ENCODE measurements at places on chromosomes 13 and 19. TPM values are rescaled to one million over a fixed set of nuclear protein-coding genes. Genes with fewer than 3 reads are reported as not detected.

FXYD3 gene
- not detected for total RNA-seq

KLK3 gene
- total RNA-seq = not detected

FLT3LG gene
- 4.2 TPM for total RNA-seq

OR7C1 gene
- total RNA-seq = not detected

CBY2 gene
- not detected for total RNA-seq

DACH1 gene
- 3.0 TPM for total RNA-seq

CYP4F3 gene
- 1.5 TPM for total RNA-seq

OR7D2 gene
- not detected for total RNA-seq

ZNF44 gene
- 10.8 TPM for total RNA-seq

- no peak overlapping the region for H3K27ac ChIP-seq
- no peak for DNase-seq
- H3K4me1 ChIP-seq = no peaks in the 10 kb centered on the region
- H3K4me3 ChIP-seq = no peak overlapping the region
- peaks cover 27% of the 10 kb centered on the region for H3K27me3 ChIP-seq
Measured at GRCh38 chr19:5827342-5827890, 12.1 kb downstream of the FUT6 start.

GRCh38 chr13:113472355-113473025 is 18.0 kb downstream of the DCUN1D2 start:
- no peaks in the 10 kb centered on the region for H3K27me3 ChIP-seq
- no peak overlapping the region for H3K4me3 ChIP-seq
- peaks cover 16% of the 10 kb centered on the region for H3K4me1 ChIP-seq
- H3K36me3 ChIP-seq = no peaks in the 10 kb centered on the region
- no peak for DNase-seq

DNA sequence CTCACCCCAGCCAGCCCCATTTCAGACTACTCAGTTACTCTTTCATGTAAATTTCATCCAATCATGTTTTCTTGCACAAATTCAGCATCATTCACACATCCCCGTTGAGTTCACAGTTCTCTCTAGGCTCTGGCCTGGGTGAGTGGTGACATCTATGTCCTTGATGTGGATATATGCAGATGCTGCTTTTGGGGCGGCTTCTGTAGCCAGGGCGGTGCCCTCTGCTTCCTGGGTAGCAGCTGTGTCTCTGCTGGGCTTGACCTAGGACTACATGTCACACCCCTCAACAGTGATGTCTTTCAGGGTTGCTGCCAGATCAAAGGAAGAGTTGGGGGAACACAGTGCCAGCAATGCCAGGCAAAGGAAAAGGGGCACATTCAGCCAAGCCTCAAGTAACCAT is 68.5 kb upstream of the KCTD15 start:
- peaks cover 34% of the 10 kb centered on the region for H3K27me3 ChIP-seq
- no peak for DNase-seq
- no peaks in the 10 kb centered on the region for H3K4me1 ChIP-seq
- H3K27ac ChIP-seq = no peak overlapping the region
- no peak overlapping the region for H3K4me3 ChIP-seq

- H3K36me3 ChIP-seq = peaks cover 60% of the 10 kb centered on the region
- H3K27me3 ChIP-seq = no peaks in the 10 kb centered on the region
- no peak overlapping the region for H3K4me3 ChIP-seq
- no peaks in the 10 kb centered on the region for H3K4me1 ChIP-seq
- no peak for DNase-seq
Measured at GRCh38 chr19:21519488-21519887, 14.1 kb downstream of the ZNF429 start.

DNA sequence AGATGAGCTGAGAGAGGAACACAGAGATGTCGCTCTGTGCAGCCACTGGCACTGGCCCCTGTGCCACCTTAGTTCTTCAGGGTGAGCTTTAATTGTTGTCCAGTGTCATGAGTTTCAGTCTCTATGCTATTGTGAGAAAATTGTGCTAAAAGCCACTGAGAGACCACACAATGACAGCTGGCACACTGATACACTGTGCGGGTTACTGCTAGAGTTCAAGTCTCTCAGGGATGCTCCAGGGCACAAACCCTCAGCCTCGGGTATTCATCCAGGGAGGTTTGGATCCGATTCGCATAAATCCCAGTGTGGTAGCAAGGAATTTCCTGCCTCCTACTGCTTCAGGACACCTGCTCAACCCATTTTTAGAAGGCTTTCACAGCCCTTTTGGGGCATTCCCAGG is 68.1 kb upstream of the EDNRB start:
- no peak overlapping the region for H3K27ac ChIP-seq
- no peak for DNase-seq
- H3K27me3 ChIP-seq = no peaks in the 10 kb centered on the region

- H3K27me3 ChIP-seq = no peaks in the 10 kb centered on the region
- H3K4me1 ChIP-seq = peaks cover 28% of the 10 kb centered on the region
- no peaks in the 10 kb centered on the region for H3K36me3 ChIP-seq
- H3K4me3 ChIP-seq = no peak overlapping the region
- no peak for DNase-seq
- no peak overlapping the region for H3K27ac ChIP-seq
Measured at GRCh38 chr19:35457173-35457572, 9.1 kb downstream of the FFAR2 start.

DNA sequence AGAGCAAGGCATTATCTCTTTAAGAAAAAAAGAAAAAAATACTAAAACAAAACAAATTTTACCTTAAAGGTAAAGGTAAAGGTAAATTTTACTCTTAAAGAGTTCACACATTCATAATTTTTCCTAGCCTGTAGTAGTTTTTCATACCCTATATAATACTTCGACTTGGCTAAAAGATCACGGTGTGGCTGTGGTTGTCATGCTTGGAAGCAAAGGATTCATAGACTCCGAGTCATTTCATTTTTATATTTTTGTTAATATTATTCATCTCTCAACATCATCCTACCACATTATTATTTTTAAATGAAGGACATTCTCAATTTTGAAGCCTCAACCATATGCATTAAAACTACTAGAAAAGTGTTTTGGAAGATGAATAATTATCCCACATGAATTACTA is 52.7 kb downstream of the PIBF1 start:
- DNase-seq = no peak
- peaks cover 70% of the 10 kb centered on the region for H3K36me3 ChIP-seq
- H3K27me3 ChIP-seq = no peaks in the 10 kb centered on the region
- H3K4me1 ChIP-seq = no peaks in the 10 kb centered on the region
- H3K4me3 ChIP-seq = no peak overlapping the region

DNA sequence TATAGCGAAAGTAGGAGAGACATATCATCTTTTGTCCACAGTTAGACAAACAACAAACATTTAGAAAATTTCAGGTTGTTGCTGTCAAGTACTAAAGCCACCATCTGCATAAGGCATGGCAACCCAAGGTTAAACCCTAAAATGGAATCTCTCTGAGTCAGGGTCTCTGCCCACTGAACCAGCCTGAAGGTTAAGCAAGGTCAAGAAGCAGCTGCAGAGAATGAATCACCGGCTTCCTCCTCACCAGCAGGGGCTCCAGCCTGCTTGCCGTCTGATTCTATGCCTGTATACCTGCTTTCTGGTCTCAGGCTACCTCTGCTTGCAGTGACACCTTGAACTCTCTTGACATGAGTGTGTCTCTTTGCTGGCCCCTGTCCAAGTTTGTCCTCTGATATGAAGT is 726.2 kb upstream of the SGCG start:
- no peaks in the 10 kb centered on the region for H3K36me3 ChIP-seq
- H3K27me3 ChIP-seq = no peaks in the 10 kb centered on the region

GRCh38 chr19:44776402-44777096 is 1.1 kb upstream of the CBLC start:
- DNase-seq = no peak
- no peak overlapping the region for H3K4me3 ChIP-seq
- no peaks in the 10 kb centered on the region for H3K4me1 ChIP-seq
- no peak overlapping the region for H3K27ac ChIP-seq

GRCh38 chr13:88601949-88602348 is 930.8 kb downstream of the SLITRK5 start:
- H3K27ac ChIP-seq = no peak overlapping the region
- H3K4me3 ChIP-seq = no peak overlapping the region
- DNase-seq = no peak
- H3K27me3 ChIP-seq = no peaks in the 10 kb centered on the region
- no peaks in the 10 kb centered on the region for H3K36me3 ChIP-seq
- no peaks in the 10 kb centered on the region for H3K4me1 ChIP-seq

DNA sequence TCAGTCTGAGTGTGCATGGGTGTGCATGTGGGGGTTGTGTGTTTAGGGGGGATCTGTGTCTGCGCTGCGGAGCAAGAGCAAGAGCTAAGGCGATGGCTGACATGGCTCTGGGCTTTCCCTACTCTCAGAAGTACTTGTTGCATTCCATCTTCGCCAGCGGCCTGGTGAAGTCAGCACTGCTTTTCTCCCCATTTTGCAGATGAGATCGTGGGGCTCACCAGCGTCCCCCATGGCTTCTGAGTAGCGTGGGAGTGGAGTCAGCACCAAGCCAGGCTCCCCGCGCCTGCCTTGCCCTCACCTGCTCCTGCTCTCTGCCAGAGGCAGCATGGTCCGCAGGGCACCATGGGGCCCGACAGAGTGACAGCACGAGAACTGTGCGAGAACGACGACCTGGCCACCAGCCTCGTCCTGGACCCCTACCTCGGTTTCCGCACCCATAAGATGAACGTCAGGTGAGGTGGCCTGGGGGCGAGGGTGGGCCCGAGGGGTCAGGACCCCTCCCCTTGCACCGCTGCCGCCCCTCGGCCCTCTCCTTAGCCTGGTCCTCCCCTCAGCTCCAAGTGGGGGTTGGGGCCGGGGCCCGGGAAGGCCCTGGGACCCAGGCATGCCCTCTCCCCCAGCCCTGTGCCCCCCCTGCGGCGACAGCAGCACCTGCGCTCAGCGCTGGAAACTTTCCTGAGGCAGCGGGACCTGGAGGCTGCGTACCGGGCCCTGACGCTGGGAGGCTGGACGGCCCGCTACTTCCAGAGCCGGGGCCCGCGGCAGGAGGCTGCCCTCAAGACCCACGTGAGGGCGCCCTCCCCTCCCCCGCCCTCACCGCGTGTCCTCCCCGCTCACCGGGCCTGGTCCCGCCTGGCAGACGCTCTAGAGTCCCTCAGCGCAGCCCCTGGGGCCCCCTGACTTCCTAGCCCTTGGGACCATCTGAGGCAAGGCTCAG is 2.2 kb downstream of the KMT5C start:
- H3K4me3 ChIP-seq = no peak overlapping the region
- H3K4me1 ChIP-seq = peaks cover 21% of the 10 kb centered on the region
- DNase-seq = no peak
- no peak overlapping the region for H3K27ac ChIP-seq

GRCh38 chr19:33293255-33294057 is 8.9 kb downstream of the CEBPA start:
- H3K27me3 ChIP-seq = no peaks in the 10 kb centered on the region
- no peak overlapping the region for H3K4me3 ChIP-seq
- H3K36me3 ChIP-seq = no peaks in the 10 kb centered on the region
- DNase-seq = no peak
- no peaks in the 10 kb centered on the region for H3K4me1 ChIP-seq

GRCh38 chr19:19820774-19821320 is 703 bp downstream of the ZNF506 start:
- H3K4me1 ChIP-seq = peaks cover 13% of the 10 kb centered on the region
- peak overlapping the region; percentile 64 for H3K4me3 ChIP-seq
- no peaks in the 10 kb centered on the region for H3K36me3 ChIP-seq
- H3K27me3 ChIP-seq = no peaks in the 10 kb centered on the region
- peak overlapping the region; percentile 99 for H3K27ac ChIP-seq

- DNase-seq = no peak
- H3K4me1 ChIP-seq = no peaks in the 10 kb centered on the region
- no peaks in the 10 kb centered on the region for H3K27me3 ChIP-seq
- no peaks in the 10 kb centered on the region for H3K36me3 ChIP-seq
- no peak overlapping the region for H3K27ac ChIP-seq
Measured at GRCh38 chr13:68851026-68851425, 1256.6 kb upstream of the ATXN8OS start.

DNA sequence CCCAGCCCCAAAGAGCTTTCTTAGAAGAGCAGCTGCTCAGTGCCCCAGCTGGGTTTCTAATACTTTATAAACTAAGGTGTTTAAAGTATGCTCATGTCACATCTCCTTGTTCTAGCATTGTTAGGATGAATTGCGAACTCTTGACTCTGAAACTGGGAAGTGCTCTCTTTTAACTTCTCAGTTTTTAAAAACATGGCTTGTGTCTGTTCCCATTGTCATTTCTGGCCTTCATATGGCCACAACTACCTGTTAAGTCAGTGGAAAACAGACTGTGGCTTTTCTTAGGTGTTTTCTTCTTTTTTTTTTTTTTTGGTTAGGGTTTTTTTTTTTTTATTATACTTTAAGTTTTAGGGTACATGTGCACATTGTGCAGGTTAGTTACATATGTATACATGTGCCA is 164.7 kb downstream of the KCNRG start:
- no peaks in the 10 kb centered on the region for H3K4me1 ChIP-seq
- DNase-seq = no peak
- no peaks in the 10 kb centered on the region for H3K27me3 ChIP-seq
- H3K27ac ChIP-seq = no peak overlapping the region
- H3K4me3 ChIP-seq = no peak overlapping the region

GRCh38 chr19:30023330-30023729 is 81.3 kb downstream of the URI1 start:
- no peak overlapping the region for H3K4me3 ChIP-seq
- no peak for DNase-seq
- H3K4me1 ChIP-seq = no peaks in the 10 kb centered on the region
- H3K27me3 ChIP-seq = no peaks in the 10 kb centered on the region
- H3K36me3 ChIP-seq = peaks cover 8% of the 10 kb centered on the region

DNA sequence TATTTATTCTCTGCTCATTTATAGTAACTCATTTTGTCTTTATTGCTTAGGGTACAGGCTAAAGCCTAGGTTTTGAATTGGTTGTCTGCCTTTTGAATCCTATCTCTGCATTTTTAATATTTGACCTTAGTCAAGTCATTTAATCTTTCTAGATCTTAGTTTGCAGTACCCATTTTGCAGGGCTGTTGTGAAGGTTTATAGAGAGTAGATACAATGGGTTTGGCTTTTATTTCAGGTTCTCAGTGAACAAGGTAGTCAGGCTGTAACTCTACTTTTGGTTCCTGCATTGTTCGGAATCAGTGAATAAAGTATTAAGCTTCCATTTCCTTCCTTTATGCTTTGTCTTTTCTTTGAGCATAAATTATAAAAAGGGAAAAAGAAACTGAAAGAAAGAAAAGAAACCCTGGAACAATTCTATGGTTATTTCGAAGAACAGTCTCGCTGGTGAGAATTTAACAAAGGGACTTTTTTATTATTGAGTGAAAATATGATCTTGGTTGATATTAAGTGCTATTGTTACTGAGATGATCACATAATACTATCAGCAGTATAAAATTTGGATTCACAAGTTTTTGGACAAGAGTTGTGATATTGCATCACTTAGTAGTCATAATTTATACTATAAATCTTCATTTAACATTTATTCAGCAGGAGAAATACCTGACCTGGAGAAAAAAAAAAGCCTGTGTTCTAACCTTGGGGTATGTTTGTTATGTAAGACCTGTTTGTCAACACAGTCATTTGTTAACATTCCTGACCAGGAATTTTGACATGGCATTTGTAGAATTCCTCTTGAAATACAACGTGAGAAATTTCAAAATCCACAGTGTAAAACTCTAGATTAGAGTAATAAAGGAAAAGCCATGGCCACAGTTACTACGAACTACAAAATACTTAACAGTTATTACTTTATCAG is 91.3 kb downstream of the ZMYM2 start:
- peaks cover 26% of the 10 kb centered on the region for H3K36me3 ChIP-seq
- H3K27me3 ChIP-seq = no peaks in the 10 kb centered on the region
- no peak for DNase-seq
- peaks cover 27% of the 10 kb centered on the region for H3K4me1 ChIP-seq
- peak overlapping the region; percentile 21 for H3K27ac ChIP-seq
